ENCODE measurements at places on chromosomes 7 and 10.

DNA sequence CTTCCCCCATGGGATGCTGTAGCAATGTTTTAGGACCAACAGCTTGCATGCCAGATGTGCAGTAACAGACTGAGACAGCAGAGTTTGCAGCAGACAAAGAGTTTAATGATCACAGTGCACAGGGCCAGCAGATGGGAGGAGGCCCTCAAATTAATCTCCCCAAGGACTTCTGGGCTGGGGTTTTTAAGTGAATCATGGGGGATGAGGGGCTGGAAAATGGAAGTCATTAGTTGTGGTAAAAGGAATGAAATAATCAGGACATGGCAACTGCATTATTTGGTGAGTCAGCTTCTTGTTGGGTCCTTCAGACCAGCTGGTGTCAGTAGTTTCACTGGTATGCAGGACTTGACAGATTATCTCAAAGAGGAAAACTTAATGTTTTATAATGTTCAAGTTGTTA lies 12.6 kb upstream of the NRBF2 start:
- peak; percentile 86 for DNase-seq

DNA sequence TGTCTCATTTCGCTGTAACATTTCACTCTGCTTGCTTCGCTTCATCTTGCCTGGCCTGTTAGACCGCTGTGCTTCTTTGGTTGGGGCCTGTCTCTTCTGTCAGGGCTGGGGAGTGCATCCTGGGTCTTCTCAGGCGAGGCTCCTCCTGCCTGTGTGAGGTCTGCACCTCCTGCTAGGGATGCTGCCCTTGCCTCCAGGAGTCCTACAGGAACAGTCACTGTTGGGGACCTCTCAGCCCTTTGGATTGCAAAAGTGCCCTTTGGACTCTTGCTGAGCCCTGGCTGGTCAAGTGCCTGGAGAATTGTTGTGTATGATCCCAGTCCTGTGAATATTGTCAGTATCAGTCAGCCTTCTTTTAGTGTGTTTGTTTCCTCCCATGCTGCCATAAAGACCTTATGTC lies 84.1 kb downstream of the MDFIC start:
- no peak for DNase-seq

GRCh38 chr7:91784469-91784868 lies 96.0 kb downstream of the MTERF1 start:
- peak; percentile 47 for DNase-seq

DNA sequence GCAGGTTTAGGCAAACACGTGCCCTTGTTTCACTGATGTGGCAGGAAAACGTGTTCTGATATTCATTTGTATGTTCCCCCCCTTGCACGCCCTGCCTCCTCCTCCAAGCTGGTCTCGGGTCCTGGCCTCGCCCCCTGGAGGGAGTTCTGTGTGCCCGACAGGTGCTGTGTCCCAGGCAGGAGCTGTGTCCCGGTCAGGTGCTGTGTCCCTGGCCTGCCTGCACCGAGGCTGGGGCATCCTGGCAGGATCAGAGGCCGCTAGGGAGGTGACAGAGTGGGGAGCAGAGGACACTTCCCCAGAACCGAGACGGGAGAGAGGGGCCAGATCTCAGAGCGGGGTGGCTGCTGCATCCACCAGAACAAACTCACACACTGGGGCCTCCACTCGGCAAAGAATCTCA lies 45.3 kb downstream of the PRKAG2 start:
- no peak for DNase-seq

DNA sequence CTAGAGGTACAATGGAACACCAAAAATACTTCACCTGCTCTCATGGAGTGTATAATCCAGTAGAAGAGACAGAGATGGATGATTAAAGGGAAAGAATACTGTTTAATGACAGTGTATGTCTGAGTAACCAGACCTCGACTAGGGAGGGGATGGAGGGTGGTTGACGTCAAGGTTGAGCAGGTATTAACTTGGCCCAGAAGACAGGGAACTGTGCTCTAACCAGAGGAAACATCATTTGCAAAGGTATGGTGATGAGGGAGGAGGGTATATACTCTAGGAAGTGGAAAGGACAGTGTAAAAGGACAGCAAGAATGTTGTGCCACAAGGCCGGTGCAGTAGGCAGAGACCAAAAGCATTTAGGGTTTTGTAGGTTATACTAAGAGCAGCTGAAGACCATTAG lies 2.9 kb downstream of the MIOS start:
- no peak for DNase-seq

GRCh38 chr7:34070511-34071323 lies 165.4 kb downstream of the BMPER start:
- peak; percentile 78 for DNase-seq

DNA sequence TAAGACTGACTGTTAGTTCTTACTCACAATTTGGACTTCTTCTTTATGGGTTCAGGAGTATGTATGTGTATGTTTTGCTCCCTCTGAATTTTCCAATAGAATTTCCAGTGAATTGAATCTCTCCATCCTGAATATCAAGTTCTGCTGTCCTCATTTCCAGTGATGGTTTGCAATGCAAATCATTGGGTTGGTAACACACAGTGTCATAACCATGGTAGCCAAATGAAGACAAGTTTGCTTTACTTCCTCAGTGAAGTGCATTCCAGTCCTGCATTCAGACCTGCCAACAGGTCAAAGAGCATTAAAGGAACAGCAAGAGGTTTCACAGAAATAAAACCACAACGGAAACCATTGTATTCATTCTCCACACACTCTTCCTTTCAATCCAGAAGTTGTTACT lies 15.2 kb downstream of the ITPRID1 start:
- no peak for DNase-seq

- DNase-seq: peak; percentile 61
Measured at GRCh38 chr10:43890124-43890523, 241.4 kb upstream of the ZNF32 start.

DNA sequence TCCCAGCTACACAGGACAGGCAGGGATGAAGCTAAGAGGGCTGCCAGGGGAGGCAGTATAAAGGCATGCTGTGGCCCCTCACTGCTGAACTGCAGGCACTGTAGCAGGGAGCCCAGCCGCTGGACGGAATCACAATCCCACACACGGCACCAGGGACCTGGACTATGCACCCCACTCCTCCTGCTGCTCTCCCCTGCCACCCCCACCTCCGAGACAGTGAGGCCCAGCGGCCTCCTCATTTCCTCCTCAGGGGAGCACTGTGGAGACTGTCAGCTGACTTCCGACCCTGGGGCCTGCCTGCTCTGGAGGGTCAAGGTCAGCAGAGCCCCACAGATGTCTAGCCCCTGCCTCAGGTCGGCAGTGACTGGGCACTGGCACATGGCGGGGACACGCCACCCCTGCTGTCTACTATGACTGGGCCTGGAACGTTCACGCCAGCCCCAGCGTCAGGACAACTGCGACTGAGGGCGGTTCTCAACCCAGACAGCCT lies 92.7 kb downstream of the FAM53B start:
- no peak for DNase-seq

DNA sequence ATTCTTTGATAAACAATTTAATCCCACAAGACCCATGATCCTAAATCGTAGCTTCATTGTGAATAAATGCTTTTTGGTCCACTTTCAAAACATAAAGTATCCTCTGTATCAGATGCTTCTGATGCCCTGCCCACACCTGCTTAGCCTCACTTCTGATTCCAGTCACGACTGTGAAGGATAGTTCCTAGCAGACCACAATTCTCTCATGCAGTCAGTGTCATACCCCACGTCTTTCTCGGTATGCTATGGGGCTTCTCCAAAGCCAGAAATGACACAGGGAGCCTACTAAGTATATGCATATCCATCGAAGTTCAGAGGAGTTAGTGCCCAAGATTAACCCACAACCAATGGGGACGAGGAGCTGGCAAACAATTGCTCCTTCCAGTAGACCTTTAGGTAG lies 27.6 kb upstream of the CTNNA3 start:
- DNase-seq: no peak

DNA sequence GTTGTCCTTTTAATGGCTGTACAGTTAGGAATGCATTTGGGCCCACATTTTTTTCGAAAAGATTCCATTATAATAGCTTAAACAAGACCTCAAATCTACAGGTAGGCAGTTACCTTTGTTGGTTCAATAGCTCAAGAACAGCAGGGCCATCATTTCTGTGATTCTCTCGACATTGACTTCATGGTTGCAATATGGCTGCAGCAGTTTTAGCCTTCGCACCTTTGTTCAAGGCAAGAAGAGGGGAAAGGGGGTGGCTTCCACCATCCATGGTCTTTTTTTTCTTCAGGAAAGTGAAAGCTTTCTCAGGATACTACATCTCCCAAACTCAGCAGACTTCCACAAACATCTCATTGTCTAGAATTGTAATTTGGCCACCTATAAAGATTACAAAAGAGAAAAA lies 2.2 kb upstream of the KBTBD2 start:
- DNase-seq: no peak

DNA sequence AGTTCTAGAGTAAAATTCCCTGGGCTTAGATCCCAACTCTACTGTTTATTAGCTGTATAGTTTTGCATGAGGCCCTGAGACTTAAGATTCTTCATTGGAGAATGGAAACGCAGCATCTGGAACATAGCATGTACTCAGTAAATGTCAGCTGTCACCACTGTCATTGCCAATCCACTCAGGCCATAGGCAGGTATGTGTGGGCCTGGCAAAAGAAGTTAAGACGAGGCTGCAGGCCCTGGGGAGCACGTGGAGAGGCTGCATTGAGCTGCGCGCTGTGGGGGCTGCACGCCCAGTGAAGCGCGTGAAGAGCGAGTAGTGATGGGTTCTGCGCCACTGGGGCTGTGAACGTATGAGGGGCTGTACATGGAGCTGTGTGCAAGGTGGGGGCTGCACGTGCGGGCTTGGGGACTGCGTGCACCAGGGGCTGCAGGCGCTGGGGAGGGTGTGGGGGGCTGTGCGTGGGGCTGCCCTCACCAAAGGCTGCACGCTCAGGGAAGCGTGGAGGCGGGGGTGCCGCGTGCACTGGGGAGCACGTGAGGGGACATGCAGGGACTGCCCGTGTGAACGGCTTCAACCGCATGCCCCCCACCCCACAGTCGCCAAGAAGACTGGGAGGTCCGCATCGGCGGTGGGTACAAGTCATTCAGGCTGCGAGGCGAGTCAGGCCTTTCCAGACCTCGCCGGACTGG lies 85.5 kb downstream of the PRR15 start:
- no peak for DNase-seq

DNA sequence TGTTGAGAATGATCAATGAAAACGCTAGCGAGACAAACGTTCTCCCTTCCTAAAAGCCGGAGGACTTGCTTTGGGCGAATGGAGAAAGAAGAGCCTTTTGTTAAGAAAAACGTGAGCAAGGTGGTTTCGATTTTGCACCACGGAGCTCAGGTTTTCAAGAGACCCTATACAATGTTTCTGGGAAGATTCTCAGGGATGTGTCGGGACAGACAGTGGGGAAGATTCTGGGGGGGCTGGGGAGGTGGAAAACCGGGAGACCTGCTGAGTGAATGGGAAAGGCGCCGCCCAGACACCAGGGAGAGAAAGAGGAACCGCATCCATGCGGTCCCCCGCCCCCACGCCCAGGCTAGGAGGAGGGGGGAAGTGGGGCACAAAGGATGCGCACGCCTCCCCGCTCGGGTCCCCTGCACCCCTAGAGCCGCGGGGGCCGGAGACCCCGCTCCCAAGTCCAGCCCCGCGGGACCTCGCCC lies 745 bp downstream of the YWHAG start:
- peak; percentile 39 for DNase-seq

DNA sequence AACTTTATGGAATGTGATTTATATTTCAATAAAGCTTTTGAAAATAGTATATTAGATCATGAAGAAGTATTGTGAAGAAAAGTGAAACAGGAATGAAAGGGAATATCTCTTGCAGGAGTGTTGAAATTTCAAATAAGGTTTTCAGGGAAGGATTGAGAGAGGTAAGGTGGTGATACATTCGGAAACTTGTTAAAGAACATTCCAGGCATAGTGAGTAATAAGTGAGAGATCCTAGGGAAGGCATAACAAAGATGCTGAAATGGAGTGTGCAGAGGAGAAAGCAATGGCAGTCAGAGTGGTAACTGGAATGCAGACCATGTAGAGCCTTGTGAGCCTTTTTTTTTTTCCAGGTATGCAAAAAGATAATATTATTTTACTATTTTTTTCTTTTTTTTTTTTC lies 4.1 kb downstream of the OR9A4 start:
- DNase-seq: no peak

- no peak for DNase-seq
Measured at GRCh38 chr10:71963351-71964097, 671 bp upstream of the CHST3 start.

GRCh38 chr7:90530263-90530662 lies 60.8 kb downstream of the PTTG1IP2 start:
- DNase-seq: peak; percentile 24

DNA sequence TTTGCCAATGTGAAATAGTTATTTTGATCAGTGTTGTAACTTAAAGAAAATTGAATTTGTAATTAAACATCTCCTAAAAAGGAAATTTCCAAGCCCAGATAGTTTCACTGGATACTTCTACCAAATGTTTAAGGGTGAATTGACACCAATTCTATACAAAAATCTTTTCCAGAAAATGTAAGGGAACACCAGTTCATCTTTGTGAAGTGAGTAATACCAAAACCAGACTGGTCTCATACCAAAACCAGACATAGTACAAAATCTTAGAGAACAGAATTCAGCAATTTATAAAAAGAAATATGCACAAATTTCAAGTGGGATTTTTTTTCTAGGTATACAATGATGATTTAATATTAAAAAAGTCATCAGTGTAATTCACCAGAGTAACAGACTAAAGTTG lies 86.0 kb upstream of the ZNF32 start:
- DNase-seq: no peak

GRCh38 chr10:75655791-75656451 lies 224.5 kb downstream of the LRMDA start:
- peak; percentile 47 for DNase-seq

DNA sequence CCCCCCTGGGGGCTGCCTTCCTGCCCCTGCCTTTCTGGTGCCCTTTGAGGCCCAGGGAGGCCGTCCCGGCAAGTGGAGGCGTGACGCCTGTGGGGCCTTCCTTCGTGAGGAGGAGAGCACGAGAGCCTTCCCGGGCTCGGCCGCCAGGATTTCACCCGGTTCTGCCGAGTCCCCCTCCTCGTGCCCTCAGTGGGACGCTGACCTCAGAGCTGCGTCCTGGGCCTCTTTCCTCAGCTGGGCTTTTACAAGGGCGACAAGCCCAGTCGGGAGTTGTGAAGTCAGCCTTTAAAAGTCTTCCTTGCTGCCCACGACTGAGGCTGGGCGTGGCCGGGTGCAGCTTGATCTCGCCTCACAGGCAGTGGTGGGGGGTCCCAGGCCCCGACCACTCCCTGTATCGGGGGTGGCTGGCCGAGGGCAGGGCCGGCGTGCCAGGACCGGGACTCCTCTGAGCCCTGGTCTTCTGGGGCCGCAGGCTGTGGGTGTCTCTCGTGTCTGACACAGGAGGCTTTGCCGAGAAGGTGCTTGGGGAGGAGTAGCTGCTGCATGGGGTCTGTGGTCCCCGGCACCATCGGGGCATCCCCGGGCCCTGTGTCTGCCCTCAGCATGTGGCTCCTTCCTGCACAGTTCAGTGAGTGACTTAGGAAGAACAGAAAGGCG lies 41.8 kb downstream of the FAM20C start:
- peak; percentile 72 for DNase-seq
